AML-193 (cell line): ENCODE measurements at places on chromosomes 1 and 21.

- DNase-seq = no peak
Measured at GRCh38 chr1:187938092-187938491, 1109.3 kb downstream of the PLA2G4A start.

DNA sequence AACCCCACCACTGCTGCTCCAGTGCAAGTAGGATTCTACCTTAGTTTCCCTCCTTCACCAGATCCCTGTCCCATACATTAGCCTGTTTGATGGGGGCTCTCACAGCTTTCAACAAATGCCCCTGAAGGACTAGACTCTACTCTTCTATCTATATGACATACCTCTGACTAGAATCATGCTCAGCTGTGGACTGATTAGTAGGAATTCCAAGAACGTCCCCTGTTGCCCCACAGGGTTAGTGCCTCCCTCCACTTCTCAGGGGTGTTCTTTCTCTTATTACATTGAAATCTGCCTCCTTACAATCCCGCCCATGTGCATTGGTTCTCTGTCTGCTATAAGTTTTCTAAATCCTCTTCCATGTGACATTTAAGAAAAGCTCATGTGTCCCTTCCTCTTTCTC, 375.9 kb upstream of the DUSP10 start:
- no peak for DNase-seq

GRCh38 chr1:15734901-15735300, 1.2 kb upstream of the SLC25A34 start:
- no peak for DNase-seq

DNA sequence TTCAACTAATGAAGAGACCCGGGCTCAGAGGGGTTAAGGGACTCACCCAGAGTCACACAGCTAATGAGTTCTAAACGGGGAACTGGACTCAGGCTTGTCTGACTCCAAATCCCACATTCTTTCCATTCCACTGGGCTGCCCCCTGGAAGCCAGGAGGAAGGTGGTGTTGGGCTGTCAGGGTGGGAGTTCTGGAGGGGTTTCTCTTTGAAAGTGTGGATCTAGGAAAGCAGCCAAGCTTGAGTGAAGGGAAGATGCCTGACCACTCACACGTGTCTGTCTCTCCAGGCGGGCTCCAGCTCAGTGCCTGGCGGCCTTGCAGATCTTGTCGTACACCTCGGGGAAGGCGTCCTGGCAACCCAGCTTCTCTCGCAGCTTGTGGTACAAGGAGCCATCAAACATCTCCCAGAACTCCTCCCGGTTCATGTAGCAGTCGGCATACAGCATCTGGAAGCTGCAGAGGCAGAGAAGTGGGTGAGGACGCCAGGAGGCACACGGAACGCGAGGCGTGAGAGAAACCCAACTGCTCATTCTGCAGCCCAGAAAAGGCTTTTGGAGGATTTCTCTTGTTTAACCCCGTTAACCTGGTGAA, 35.0 kb downstream of the DHCR24 start:
- DNase-seq = no peak

GRCh38 chr1:175217721-175218531, 25.4 kb upstream of the KIAA0040 start:
- no peak for DNase-seq

GRCh38 chr1:113146242-113147072, 73.5 kb downstream of the LRIG2 start:
- no peak for DNase-seq

DNA sequence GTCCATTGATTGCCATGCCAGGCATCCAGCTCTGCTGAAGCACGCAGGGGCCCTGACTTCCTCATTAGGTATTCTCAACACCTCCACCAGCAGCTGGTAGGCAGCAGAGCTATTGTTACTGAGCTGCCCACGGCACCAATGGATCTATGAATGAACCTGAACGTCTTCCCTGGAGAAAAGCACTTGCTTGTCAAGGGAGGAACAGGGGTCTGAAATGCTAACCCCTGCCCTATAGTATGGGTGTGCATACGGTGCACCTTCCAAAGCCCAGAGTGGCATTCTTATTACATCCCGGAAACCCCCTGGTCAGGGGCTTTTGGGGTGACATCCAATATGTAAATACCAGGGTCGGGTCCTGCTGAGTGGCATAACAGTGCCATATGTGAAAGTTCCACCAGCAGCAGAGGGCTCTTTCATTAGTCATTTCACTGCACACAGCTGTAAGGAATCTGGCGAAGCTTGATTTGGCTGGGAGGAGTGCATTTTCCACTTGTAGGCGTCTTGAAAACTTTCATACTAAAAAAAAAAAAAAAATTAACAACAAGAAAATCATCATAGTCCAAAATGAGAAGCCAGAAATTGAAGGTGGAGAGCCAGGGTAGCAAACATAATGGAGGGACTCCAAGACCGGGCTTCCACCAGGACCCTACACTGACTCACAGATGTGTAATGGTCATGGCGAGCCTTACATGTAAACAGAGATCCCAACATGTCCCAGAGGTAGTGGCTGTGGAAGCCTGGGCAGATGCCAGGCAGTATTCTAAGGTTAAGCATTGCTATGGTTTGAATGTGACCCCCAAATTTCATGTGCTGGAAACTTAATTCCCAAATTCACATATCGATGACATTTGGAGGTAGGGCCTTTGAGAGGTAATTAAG, 58.8 kb upstream of the PRDX6 start:
- DNase-seq = no peak
